ENCODE measurements at places on chromosomes 5 and 9.

GRCh38 chr5:62432621-62433064 is 20.1 kb downstream of the IPO11 start:
- peak; percentile 22 for DNase-seq

DNA sequence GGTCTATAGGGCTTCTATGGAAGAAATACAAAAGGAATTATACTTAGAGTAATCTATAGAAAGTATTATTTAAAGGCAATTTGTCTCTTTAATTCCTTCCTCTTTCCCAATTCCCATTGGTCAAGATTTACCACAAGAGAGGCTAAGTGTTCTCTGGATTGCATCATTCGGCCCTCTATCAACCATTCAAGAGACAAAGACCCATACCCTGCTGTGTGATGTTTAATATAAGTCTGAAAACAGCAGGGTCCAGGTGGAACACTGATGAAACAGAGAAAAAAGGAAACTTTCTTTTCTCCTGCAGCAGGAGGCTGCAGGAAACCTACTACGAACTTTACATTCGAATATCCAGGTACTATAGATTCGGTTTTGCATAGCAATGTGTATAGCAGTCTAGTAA is 323.4 kb downstream of the CHSY3 start:
- no peak for DNase-seq

DNA sequence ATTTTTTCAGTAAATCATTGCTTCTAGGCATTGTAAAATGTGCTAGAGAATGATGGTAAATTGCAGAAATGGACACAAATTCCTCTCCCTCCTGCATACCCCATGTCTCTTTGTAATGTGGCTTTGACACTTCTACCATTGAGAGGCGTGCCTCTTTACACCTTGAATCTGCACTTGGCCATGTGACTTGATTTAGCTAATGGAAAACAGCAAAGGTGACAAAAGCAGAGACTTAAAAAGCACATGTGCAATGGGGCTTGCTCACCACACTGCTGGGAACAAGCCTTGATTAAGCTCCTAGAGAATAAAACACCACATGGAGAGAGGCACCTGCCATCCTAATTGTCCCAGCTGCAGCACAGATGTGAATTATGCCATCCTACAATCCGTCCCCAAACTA is 69.9 kb upstream of the NAA35 start:
- DNase-seq, result no peak

DNA sequence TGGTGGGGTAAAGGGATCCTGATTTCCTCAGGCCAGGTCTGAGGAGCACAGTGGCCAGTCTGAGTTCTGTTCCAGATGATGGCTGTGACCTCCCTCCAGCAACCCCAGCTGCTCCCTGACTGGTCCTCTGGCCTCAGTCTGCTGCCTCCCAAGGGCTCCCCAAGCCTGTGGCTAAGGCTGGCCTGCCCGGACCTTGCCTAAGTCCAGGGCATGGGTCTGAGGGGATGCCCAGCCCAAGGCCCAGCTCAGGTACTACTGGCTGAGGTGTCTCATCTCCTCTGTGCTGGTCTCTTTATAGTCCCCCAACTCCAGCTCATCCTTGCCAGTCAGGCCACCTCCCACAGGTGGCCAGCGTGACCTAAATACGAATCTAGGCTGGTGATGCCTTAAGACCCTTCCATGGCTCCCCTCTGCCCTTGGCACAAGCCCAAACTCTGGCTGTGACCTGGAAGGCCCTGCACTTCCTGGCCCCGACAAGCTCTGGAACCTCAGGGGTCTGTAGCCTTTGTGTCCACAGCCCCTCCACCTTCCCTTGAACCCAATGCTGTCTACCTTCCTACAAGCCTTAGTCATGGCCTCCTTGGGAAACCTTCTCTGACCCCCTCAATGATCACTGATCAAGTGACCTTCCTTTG is 9.8 kb downstream of the KIF12 start:
- no peak for DNase-seq

DNA sequence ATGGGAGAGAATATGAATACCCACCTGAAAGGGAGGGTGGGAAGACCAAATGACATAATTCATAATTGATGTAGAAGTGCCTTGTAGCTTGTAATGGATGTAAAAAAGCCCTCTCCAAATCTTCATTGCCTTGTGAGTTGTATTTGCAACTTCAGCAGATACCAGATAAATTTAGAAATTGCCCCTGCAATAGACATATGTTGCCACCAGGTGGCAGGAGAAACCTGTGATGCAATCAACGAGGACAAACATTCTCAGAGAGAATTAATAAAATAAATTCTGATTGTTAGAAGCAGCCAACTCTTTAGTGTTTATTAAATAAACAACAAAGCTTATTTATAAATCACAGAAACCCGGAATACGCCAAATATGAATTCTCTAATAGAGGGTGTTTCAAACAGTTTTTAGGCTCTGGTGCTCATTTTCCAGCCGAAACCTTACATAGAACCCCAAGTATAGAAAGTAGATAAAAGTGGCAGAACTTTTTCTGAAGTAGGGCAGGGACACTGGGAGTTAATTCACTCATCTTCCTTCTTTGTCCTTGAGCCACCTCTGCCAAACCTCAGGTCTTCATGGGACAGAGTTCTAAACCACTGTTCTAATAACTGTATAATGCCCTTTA is 147.8 kb downstream of the TMEM38B start:
- DNase-seq, result peak; percentile 38

DNA sequence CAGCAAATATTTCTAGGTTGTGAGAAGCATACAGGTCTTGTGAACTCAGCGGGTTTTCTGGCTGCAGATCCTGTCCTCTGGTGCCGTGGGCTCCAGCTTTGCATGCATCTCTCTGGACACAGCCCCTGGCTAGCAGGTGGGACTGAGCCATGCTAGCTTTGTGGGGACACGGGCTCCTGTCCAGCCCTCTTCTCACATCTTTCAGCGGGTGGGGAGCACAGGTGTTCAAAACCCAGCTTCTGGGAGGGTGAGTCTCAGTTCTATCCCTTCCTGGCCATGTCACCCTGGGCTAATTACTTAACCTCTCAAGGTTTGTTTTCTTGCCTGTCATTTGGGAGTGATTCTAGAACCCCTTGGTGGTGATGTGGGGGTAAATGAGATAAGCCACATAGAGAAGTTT is 162.3 kb downstream of the ICE1 start:
- no peak for DNase-seq

DNA sequence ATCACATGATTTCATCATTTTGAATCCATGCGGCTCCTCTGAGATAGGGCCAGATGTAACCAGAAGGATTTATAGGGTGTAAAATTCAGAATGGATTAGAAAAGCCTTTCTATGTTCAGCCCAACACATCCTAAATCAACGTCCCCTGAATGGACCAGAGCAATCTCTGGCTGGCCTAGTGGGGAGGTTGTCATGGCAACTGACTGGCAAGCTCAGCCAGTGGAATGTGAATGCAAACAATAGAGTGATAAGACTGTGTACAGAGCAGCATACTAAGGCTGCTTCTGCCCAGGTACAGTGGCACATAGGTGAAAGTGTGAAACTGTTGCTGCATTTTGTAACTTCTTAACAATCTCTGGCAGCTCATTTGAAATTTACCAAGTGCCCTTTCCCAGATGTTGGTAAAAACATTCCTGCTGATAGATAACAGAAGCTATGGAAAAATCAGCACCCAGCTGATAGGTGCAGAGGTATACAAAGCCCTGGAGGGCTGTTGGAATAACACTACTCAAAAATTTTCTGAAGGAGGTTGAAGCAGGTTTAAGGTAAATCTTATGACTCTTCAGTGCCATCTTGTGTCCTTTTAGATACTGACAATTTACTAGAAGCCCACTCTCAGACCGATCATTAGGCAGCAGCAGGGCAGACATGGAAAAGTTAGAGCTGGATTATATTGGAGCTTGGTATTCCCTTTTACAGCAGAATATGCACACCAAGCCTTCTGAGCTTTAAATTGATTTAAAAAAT is 267.2 kb downstream of the RAB3C start:
- DNase-seq, result peak; percentile 45

DNA sequence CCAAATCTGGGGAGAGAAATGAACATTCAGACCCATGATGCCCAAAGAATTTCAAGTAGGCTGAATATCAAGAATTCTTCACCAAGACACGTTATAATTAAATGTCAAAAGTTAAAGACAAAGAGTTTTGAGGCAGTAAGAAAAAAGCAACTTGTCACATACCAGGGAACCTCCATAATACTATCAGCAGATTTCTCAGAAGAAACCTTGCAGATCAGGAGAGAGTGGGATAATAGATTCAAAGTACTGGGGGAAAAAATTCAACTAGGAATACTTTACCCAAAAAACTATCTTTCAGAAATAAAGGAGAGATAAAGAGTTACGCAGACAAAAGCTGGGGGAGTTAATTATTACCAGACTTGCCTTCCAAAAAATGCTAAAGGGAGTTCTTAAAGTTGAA is 516.0 kb downstream of the CETN3 start:
- no peak for DNase-seq

GRCh38 chr9:38713426-38713825 is 6.5 kb downstream of the FAM240B start:
- peak; percentile 96 for DNase-seq

- DNase-seq, result peak; percentile 20
These were observed 61.6 kb upstream of the ANGPTL2 start for GRCh38 chr9:127183814-127184582.

DNA sequence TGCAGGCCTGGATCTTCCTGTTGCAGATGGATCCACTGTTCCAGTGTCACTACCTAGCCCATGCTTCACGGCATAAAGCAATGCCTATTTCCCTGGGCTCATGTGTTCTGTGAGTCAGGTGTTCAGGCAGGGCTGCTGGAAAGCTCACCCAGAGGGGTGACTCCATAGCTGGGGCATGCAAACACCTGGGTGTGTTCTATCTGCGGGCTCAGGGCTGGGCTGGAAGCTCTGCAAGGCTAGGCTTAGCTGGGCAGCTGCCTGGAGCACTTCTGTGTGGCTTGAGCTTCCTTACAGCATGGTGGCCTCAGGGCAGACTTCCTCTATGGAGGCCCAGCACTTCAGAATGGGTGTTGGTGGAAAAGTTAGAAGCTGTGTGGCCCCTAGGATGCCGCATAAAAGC is 139.9 kb downstream of the GADD45G start:
- no peak for DNase-seq

- DNase-seq, result no peak
These were observed 221.0 kb downstream of the TSSK1B start for GRCh38 chr5:113213551-113214425.

DNA sequence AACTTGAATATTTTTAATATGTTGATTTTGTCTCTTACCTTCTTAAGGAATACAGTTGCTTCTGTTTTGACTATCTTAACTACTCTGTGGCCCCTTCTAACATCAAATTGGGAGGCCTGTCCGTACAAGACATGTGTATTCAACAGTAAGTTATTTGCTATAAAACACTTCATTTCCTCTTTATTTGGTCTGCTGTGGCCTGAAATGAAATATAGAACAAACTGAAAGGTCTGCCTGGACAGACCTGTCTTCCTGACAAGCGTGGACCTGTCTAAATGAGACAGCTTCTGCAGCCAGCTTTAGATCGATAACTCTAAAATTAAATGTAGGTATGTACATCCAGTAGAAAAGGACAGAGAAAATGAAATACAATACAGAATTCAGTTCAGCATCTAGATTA is 2.2 kb upstream of the LPAR1 start:
- DNase-seq, result no peak

- no peak for DNase-seq
These were observed 33.6 kb downstream of the TLR4 start for GRCh38 chr9:117737721-117738226.

GRCh38 chr9:80500300-80500699 is 928.5 kb downstream of the TLE4 start:
- DNase-seq, result no peak

DNA sequence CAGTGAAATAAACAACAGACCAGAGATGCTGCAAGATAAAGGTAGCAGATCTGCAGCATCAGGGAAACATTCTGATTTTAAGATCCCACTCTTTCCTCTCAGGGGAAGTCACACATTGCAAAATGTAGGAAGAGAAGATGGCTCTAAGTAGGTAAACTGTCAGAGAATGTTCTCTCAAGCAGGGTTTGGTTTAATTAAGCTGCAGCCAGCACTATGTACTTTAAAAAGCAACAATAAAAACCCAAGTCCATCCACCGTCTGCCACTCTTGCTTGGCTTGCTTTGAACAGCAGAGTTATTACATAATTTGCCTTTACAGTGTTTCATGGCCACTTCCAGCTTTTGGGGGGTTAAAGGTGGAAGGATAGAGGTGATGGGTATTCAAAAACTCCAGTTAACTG is 343.2 kb upstream of the DAP start:
- DNase-seq, result no peak

GRCh38 chr5:10902145-10902544 is 141.1 kb upstream of the DAP start:
- DNase-seq, result peak; percentile 80

- peak; percentile 85 for DNase-seq
These were observed 28.2 kb upstream of the CPLX2 start for GRCh38 chr5:175842951-175843793.

DNA sequence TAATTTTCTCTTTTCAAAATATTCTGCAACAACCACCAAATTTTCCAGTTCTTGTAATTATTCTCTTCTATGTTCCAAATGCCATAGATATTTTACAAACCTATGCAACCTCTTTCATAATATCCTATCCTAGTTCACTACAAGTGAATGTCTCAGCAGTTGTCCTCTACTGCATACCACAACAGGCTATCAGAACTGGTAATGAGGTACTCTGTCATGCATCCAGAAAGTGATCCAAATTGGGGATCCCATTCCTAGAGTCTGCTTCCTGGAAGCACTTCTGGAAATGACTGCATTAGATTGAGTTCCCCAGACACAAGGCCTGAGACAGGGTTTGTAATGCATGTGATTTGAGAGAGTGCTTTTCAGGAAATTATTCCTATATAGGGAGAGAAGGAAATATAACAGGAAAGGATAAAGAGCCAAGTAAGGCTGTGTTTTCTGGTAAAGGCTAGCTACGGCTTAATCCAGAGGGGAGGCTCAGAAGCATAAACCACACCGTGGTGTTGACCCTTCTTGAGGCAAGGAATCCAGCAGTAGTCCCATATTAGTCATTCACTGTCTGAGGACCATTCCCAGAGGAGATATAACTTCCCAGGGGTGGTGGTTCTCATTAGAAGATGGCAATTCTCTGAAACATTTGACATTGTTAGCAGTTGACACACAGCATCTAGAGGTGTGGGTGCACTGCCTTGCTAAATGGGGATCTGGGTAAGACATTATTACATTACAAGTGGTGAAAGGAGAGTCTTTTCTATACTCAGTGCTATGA is 80.3 kb upstream of the FST start:
- DNase-seq, result no peak

DNA sequence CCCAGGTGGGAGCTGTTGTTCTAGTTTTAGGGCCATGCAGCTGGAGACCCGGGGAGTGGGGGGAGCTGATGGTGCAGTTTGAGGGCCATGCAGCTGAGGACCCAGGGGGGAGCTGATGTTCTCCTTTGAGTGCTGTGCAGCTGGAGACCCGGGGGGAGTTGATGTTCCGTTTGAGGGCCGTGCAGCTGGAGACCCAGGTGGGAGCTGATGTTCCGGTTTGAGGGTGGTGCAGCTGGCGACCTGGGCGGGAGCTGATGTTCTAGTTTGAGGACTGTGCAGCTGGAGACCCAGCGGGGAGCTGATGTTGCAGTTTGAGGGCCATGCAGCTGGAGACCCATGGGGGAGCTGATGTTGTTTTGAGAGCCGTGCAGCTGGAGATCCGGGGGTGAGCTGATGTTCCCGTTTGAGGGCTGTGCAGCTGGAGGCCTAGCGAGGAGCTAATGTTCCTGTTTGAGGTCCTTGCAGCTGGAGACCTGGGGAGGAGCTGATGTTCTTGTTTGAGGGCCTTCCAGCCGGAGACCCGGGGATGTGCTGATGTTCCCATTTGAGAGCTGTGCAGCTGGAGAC is 14.6 kb downstream of the PDCD6 start:
- no peak for DNase-seq

Data from iris pigment epithelial cell (primary cell).